Aorta (tissue), 5 donors: ENCODE measurements at places on chromosomes 7 and 10.
A peak's percentile ranks its signal among the peaks of the same experiment; 100 is the strongest.

DNA sequence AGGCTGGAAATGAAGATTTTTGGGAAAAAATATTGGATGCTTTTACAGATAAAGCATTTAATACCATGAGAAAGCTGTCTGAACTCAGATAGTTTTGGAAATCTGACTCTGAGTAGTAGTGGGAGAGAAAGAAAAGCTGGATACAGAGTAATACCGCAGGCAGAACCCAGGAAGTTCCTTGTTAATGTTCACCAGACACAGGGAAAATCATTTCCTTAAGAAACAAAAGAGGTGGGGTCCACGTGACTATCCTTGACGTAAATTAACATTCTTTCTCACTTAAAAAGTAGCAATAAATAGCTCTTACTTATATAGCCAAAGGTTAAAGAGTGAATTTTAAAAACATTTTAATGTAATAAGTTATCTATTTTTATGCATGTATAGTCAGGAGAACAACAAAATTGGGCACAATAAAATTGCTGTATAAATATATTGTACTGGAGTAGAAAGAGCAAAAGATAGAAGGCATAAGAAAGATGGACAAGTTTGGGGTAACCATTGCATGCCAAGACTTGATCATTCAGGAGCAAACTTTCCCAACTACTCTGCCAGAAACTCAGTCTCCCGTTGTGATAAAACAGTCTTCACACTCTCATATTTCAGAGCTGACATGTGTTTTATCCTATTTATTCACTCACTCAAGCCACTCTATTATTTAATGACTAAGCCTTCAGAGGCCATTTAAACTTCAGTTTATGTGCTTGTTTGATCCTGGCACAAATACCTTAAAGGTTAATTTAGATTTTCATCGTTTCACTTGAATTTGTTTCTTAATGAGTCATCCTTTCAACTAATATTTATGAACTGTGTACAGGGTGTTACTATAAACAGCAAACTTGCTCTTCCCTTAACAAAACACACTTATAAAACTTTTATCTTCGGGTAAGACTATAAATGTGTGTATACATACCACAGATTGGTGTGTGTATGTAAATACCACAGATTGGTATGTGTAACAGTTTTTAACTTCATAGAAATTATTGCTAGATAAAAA lies 143.1 kb downstream of the GNAI1 start:
- H3K4me1 ChIP-seq, result no peaks in the 10 kb centered on the region
- no peak for DNase-seq
- H3K4me3 ChIP-seq, result no peak overlapping the region
- no peak overlapping the region for H3K27ac ChIP-seq

DNA sequence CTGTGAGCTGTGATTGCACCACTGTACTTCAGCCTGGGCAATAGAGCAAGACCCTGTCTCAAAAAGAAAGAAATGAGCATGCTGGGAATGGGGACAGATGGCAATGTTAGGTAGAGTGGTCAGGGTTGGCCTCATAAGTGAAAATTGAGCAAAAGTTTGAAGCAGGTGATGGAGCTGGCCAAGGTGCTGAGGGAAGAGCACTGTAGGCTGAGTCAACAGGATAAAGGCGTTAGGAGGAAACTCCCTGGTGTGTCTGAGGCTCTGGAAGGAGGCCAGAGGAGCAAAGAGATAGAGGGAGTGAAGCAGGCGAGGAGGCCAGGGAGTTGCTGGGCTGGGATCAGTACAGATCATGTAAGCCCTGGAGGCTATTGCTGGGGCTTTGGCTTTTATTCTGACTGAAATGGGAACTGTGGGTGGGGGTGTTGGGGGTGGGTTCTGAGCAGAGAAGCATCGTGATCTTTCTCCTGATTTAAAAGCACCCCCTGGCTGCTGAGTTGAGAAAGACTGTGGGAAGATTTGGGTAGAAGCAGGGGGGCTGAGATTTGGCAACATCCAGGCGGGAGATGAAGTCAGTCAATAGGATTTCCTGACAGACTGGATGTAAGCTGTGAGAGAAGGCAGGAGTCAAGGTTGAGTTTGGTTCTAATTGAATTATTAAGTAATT lies 52.5 kb upstream of the VKORC1L1 start:
- DNase-seq, result no peak
- no peak overlapping the region for H3K27ac ChIP-seq
- no peaks in the 10 kb centered on the region for H3K4me1 ChIP-seq
- no peaks in the 10 kb centered on the region for H3K27me3 ChIP-seq
- H3K4me3 ChIP-seq, result no peak overlapping the region

GRCh38 chr10:62692085-62692484 lies 112.4 kb upstream of the ADO start:
- H3K27me3 ChIP-seq, result no peaks in the 10 kb centered on the region
- DNase-seq, result no peak
- no peaks in the 10 kb centered on the region for H3K4me1 ChIP-seq
- H3K36me3 ChIP-seq, result no peaks in the 10 kb centered on the region
- H3K27ac ChIP-seq, result no peak overlapping the region

DNA sequence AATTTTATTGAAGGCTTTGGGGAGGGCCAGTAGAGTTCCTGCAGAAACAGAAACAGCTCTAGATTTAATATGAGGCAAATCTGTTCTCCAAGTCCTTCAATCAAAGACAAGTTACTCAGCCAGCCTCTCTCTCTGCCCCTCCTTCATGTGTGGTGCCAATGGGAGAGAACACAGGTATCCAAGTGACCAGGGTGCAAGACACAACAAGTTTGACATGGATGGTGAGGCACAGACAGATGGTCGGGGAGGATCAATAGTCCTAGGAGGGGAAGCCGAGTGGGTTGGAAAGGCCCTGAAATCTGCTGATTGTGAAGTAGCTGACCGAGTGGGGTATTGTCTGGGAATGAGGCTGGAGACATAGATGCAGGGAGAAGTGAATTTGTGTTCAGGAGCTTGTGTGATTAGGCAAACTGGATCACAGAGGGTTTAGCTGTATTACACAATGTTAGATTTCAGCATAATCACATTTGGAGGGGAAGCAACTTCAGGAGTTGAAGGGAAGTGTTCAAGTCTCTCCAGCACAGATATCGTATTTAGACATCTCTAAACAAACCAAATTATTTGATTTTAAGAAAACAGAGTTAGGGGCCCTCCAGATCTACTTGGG lies 1.5 kb downstream of the GIMAP1 start:
- DNase-seq, result no peak
- H3K4me1 ChIP-seq, result no peaks in the 10 kb centered on the region
- H3K27me3 ChIP-seq, result no peaks in the 10 kb centered on the region
- no peak overlapping the region for H3K4me3 ChIP-seq
- H3K36me3 ChIP-seq, result no peaks in the 10 kb centered on the region

- H3K4me3 ChIP-seq, result no peak overlapping the region
- no peaks in the 10 kb centered on the region for H3K27me3 ChIP-seq
- no peaks in the 10 kb centered on the region for H3K36me3 ChIP-seq
- no peaks in the 10 kb centered on the region for H3K4me1 ChIP-seq
- DNase-seq, result no peak
These were observed 72.1 kb downstream of the TMEM270 start for GRCh38 chr7:73933091-73933490.

- no peaks in the 10 kb centered on the region for H3K36me3 ChIP-seq
- no peaks in the 10 kb centered on the region for H3K4me1 ChIP-seq
- H3K4me3 ChIP-seq, result no peak overlapping the region
- no peak for DNase-seq
- H3K27me3 ChIP-seq, result no peaks in the 10 kb centered on the region
- no peak overlapping the region for H3K27ac ChIP-seq
These were observed 67.7 kb downstream of the ST8SIA6 start for GRCh38 chr10:17386616-17387075.

DNA sequence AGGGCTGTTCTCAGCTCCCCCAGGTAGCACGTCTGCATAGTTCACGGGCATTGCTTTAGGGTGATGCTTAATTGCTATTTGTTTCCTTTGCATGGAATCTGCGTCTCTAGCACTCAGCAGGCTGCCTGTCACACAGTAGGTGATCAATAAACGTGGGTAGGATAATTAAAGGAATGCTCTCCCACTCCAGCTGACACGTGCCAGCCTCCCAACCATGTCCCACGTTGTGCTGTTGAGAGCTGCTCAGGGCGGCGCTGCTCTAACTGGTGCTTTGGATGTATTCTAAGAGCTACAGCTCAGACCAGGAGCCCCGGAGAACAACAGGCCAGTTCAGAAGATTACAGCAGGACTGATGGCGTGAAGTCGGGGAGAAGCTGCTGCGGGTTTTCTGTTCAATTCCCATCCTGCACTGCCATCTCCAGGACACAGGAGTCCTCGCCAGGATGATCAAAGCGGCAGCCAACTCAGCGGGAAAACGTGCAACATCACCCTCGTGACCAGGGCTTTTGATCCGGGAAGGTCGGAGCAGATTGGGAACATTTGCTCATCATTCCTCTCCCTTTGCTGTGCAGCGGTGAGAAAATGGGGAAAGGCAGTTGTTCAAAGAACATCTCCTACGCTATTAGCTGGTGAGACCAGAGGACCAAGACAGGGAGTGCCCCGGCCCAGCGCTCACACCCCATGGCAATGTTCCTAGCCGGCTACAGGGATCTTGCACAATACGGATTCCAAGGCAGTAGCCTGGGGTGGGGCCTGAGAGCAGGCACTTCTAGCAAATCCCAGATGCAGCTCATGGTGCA lies 50.5 kb upstream of the FOXK1 start:
- H3K4me3 ChIP-seq, result no peak overlapping the region
- H3K36me3 ChIP-seq, result no peaks in the 10 kb centered on the region
- no peaks in the 10 kb centered on the region for H3K4me1 ChIP-seq
- no peaks in the 10 kb centered on the region for H3K27me3 ChIP-seq
- peak; percentile 90 for DNase-seq
- no peak overlapping the region for H3K27ac ChIP-seq

- no peaks in the 10 kb centered on the region for H3K36me3 ChIP-seq
- no peak overlapping the region for H3K4me3 ChIP-seq
- H3K27ac ChIP-seq, result no peak overlapping the region
- no peaks in the 10 kb centered on the region for H3K27me3 ChIP-seq
These were observed 10.4 kb downstream of the CUL2 start for GRCh38 chr10:35079763-35080162.

DNA sequence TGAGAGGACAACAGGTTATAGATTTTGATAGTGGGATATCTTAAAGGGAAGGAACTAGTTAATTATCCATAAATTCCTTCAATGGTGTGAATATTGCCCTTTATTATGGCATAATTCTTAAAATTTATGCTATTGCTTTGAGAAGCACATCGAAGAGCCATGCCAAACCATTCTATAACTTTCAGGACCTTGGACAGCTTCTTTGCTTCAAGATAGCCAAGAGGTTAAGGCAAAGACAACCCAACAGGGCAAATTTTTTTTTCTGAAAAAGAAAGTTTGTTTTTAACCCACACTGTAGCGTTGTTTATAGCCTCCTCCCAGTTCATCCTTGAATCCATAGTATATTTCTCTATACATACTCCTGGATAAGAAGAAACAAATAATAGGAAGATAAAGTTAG lies 103.2 kb downstream of the NRG3 start:
- no peaks in the 10 kb centered on the region for H3K4me1 ChIP-seq
- no peaks in the 10 kb centered on the region for H3K36me3 ChIP-seq
- H3K27ac ChIP-seq, result no peak overlapping the region
- no peaks in the 10 kb centered on the region for H3K27me3 ChIP-seq
- no peak overlapping the region for H3K4me3 ChIP-seq

- no peak overlapping the region for H3K27ac ChIP-seq
- no peak overlapping the region for H3K4me3 ChIP-seq
These were observed 85.1 kb downstream of the WASHC2A start for GRCh38 chr10:50152792-50153272.

- no peak overlapping the region for H3K27ac ChIP-seq
- H3K4me1 ChIP-seq, result peaks cover 5% of the 10 kb centered on the region
- no peaks in the 10 kb centered on the region for H3K36me3 ChIP-seq
- no peak for DNase-seq
These were observed 11.5 kb downstream of the KLF6 start for GRCh38 chr10:3773460-3774017.

- H3K36me3 ChIP-seq, result no peaks in the 10 kb centered on the region
- no peaks in the 10 kb centered on the region for H3K4me1 ChIP-seq
- DNase-seq, result no peak
- no peaks in the 10 kb centered on the region for H3K27me3 ChIP-seq
These were observed 572.4 kb downstream of the ATRNL1 start for GRCh38 chr10:115665549-115665948.

DNA sequence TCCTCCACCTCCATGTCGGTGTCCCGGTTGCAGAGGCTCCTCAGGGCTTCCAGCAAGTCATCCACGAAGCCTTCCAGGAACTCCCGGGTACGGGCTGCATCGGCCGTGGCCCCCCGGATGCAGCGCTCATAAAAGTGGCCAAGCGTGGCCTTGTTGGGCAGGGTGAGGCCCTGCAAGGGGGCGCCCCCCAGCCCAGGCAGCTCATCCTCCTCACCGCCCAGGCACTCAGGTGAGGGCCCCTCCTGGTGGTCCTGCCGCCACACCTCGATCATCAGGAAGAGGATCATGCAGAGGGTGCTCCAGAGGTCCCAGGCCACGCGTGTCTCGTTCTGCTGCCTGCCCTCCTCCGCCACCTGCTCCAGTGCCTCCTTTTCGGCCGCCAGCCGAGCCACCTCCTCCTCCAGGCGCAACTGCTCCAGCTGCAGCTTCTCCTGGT lies 22.8 kb downstream of the ITPRIP start:
- no peaks in the 10 kb centered on the region for H3K4me1 ChIP-seq
- H3K36me3 ChIP-seq, result no peaks in the 10 kb centered on the region
- H3K27ac ChIP-seq, result no peak overlapping the region
- H3K4me3 ChIP-seq, result no peak overlapping the region
- no peaks in the 10 kb centered on the region for H3K27me3 ChIP-seq
- DNase-seq, result no peak

- H3K4me3 ChIP-seq, result no peak overlapping the region
- H3K27ac ChIP-seq, result no peak overlapping the region
- H3K27me3 ChIP-seq, result no peaks in the 10 kb centered on the region
- no peaks in the 10 kb centered on the region for H3K4me1 ChIP-seq
- no peaks in the 10 kb centered on the region for H3K36me3 ChIP-seq
These were observed 38.2 kb downstream of the MDH2 start for GRCh38 chr7:76086070-76086469.

DNA sequence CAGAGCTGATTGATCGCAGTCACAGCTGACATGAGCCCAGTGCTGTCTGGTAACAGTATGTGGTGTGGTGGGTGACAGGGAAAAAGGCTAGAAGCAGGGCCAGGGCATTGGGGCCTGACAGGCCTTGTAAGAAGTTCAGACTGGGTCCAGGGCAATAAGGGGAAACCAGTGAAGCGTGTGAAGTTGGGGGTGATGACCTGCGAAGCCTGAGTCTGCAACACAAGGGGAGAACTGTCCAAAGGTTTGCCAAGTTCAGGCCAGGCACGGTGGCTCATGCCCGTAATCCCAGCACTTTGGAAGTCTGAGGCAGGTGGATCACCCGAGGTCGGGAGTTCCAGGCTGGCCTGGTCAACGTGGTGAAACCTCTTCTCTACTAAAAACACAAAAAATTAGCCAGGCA lies 983.9 kb upstream of the ZNF722 start:
- H3K36me3 ChIP-seq, result no peaks in the 10 kb centered on the region
- no peak overlapping the region for H3K4me3 ChIP-seq
- no peaks in the 10 kb centered on the region for H3K27me3 ChIP-seq
- H3K4me1 ChIP-seq, result no peaks in the 10 kb centered on the region

GRCh38 chr10:132671228-132672154 lies 114.5 kb downstream of the NKX6-2 start:
- no peak overlapping the region for H3K27ac ChIP-seq
- no peak overlapping the region for H3K4me3 ChIP-seq
- H3K4me1 ChIP-seq, result no peaks in the 10 kb centered on the region

DNA sequence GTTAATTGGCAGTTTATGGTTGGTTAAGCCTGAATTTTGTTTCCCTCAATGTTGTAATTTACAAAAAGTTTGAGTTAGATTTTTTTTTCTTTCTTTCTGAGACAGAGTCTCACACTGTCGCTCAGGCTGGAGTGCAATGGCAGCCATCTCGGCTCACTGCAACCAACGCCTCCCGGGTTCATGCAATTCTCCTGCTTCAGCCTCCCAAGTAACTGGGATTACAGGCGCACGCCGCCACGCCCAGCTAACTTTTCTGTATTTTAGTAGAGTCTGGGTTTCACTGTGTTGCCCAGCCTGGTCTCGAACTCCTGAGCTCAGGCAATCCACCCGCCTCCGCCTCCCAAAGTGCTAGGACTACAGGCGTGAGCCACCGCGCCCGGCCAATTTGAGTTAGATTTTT lies 935 bp downstream of the ZNF273 start:
- H3K27ac ChIP-seq, result no peak overlapping the region
- no peak for DNase-seq
- H3K36me3 ChIP-seq, result no peaks in the 10 kb centered on the region
